Central memory CD4-positive, alpha-beta T cell (primary cell): ENCODE measurements at places on chromosomes 4 and X.

DNA sequence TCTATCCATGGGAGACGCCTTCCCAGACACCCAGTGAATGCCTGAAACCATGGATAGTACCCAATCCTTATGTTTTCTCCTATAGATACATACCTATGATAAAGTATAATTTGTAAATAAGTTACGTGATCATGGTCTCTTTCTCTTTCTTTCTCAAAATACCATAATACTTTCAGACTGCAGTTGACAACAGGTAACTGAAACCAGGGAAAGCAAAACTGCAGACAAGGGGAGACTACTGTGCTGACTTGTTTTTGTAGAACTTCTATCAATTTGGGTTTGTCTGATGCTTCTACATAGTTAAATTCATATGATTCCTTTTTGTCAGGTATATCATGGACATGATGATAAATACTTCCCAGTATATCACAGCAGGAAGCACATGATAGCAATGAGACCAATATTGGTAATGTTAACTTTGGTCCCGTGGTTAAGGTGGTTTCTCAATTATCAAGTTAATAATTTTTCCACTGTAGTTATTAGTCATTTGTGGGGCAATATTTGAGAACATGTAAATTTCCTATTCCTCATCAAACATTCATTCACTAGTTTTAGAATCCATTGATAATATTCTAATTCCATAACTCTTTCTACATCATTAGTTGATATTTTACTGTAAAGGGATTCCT is 298.0 kb upstream of the TET2 start:
- DNase-seq = no peak

DNA sequence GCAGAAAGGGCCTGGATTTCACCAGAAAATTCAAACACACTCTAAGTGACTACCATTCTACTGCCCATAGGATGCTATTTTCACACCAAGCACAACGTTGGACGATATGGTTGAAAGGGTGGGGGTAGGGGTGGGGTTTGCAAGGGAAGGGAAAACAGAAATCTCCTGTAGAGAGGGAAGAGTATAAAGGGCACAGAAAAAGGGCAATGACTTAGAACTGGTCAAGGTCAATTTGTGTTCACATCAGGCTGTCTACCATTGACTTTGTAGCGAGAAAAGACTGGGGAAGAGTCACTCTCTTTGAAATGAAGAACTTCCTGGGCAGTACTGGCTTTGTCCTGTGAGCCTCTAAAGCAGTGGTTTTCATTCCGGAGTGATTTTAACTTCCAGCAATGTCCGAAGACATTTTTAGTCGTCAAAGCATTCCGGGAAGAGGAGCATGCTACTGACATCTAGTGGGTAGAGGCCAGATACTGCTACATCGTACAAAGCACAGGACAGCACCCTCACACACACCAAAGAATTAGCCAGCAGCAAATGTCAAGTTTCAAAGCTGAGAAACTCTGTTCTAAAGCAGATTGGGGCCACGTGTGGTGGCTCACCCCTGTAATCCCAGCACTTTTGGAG is 48.4 kb upstream of the SLC7A3 start:
- no peak for DNase-seq

DNA sequence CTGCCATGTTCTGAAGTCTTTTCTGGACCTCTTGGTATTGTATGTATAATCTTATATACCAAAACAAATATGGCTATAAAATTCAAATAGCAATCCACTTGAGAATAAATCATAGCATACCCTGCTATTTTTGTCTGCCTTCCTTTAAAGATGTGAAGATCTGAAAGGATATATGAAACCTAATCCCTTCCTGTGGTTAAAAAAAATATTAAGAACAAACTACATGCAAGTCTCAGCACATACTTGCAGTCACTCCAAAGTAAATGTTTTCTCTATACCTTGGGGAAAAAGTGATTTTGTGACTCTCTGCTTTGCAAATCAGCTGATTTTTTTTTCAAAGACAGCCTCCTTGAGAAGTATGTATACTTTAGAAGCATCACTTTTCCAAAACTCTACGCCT is 322.9 kb downstream of the ANKRD50 start:
- no peak for DNase-seq

GRCh38 chr4:38791010-38791409 is 8.2 kb upstream of the TLR10 start:
- no peak for DNase-seq
